CD4-positive, alpha-beta memory T cell (primary cell): ENCODE measurements at places on chromosomes 3 and 15.

- peak; percentile 50 for DNase-seq
Measured at GRCh38 chr3:10395671-10396070, 74.8 kb upstream of the SEC13 start.

DNA sequence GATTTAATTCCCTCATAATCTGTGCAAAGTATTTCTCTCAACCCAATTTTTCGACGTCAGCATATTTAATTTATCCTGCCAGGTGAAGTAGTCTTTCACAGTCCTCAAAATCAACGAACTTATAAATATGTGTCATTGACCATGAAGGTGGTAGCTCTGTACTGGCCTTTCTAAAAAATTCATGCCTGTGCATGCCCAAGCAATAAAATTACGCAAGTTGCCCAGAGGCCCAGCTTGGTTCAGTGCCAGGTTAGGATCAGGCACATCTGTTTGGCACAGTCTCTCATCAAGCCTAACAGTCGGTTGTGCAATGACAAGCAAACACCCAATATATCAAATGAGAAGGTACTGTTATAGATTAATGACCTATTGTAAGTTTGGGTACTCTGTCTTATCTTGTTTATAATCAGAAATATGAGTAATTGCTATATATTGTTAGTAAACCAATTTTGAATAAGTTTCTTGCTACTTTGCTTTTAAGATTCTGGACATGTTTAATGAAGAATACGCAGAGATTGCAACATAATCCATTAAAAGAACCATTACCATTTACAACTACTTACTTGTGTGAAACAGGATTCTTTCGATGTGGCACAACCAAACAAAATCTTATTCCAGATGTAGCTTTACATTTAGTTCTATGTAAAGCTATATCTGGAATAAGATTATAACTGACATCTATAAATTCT lies 159.0 kb upstream of the IL12A start:
- DNase-seq = no peak

- peak; percentile 85 for DNase-seq
Measured at GRCh38 chr3:128075522-128076482, 23.6 kb downstream of the SEC61A1 start.

DNA sequence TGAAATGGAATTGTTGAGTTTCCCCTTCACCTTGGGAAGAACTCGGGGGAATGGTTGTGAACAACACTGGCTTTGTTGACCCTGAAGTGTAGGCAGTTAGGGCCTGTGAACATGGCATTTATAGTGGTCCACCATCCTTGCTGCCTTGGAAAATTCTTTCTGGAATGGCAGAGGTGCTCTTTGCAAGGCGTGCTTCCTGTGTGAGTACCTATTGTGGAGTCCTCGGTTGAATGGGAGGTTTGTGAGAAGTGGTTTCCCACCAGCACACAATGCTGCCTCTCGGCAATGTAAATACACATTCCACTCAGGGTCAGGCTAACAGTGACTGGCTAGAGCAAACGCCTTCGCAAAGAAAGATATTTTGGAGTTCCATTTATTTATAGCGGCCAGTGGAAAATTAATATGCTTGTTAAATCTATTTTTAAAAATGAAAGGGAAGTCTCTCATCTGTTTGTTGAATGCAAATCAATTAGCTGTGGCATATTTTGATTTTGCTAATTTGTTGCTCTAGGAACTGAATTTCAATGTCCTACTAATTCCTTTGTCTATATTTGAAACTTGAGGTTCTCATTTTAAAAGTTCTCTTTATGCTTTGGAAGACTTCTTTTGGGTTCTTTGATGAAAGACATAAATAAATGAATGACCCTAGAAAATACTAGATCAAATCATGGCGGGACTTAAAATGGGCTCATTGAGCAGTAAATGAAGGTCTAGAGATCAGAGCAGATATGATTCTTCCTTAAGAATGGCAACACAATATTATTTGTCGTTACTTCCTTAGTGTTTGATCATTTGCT lies 59.5 kb downstream of the FNDC3B start:
- DNase-seq = no peak
